ENCODE measurements at places on chromosomes 1 and 21. TPM values are rescaled to one million over a fixed set of nuclear protein-coding genes. Genes with fewer than 3 reads are reported as not detected.

GRCh38 chr1:965526-966134 lies 652 bp upstream of the PLEKHN1 start:
- peaks cover 2% of the 10 kb centered on the region for H3K36me3 ChIP-seq
- peaks cover 2% of the 10 kb centered on the region for H3K27me3 ChIP-seq
- H3K27ac ChIP-seq, result peak overlapping the region; percentile 47
- peaks cover 11% of the 10 kb centered on the region for H3K4me1 ChIP-seq

DNA sequence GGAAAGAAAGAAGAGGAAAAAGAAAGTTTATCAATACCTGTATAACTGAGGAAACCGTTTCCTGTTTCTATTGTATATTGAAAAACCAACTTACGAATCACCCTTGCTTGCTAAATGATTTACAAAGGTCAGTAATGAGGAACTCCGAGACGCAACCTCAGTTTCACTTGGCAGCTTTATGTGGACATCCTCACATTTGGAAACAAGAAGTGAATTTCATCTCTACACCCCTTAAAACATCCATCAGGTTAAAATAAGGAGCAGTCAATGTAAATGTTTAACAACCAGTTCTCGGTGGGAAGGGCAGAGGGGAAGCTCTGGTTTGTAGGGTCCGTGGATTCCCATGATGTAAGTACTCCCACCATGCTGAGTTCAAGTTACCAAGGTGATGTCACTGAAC lies 481.7 kb upstream of the RUNX1 start:
- H3K36me3 ChIP-seq, result no peaks in the 10 kb centered on the region
- no peak overlapping the region for H3K4me3 ChIP-seq
- peaks cover 3% of the 10 kb centered on the region for H3K4me1 ChIP-seq
- DNase-seq, result no peak

GRCh38 chr1:173669491-173669941 lies at the start of gene ANKRD45:
ANKRD45 (minus strand) TSS chr1:173669851; CDS start chr1:173659418, 10,433 bp downstream.
- H3K36me3 ChIP-seq, result no peaks in the 10 kb centered on the region
- H3K4me1 ChIP-seq, result no peaks in the 10 kb centered on the region
- no peak within 1 kb of the TSS for H3K27ac ChIP-seq
- peak; percentile 57 for DNase-seq
- H3K27me3 ChIP-seq, result peaks cover 5% of the 10 kb centered on the region

Gene NFASC
- total RNA-seq, result not detected
